ENCODE measurements at places on chromosomes 7 and 10.

DNA sequence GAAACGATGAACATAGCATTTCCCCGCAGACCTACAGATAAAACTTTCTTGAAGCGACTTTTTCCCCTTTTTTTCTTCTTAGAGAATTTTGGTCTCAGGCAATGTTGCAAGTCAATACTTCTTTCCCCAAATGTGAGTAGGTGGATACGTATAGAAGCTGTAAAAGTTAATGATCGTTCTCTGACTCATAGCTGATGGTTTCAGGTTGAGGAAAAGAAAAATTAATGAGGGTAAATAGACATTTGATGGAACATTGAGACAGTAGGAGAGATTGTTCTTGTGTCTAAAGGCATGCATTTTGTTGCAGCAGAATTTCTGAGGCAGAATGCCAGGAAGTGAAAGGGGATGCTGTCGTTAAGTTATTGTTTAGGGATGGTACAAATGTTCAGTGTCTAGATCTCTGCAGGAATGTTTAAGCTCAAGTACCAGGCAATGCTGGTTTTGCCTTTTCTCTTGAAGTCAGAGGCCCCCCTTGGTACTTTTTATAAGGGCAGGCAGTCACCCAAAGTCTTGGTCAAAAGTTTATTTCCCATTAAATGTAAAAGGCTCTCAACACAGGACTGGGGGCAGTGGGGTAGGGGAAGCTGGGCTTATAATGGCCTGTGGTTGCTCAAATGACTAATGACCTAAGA is 9.3 kb downstream of the TCF7L2 start:
- DNase-seq, result no peak

GRCh38 chr7:148623586-148624282 is 33.2 kb downstream of the C7orf33 start:
- no peak for DNase-seq

- peak; percentile 40 for DNase-seq
Observed at GRCh38 chr10:86899670-86900276, 57.6 kb downstream of the MMRN2 start.

DNA sequence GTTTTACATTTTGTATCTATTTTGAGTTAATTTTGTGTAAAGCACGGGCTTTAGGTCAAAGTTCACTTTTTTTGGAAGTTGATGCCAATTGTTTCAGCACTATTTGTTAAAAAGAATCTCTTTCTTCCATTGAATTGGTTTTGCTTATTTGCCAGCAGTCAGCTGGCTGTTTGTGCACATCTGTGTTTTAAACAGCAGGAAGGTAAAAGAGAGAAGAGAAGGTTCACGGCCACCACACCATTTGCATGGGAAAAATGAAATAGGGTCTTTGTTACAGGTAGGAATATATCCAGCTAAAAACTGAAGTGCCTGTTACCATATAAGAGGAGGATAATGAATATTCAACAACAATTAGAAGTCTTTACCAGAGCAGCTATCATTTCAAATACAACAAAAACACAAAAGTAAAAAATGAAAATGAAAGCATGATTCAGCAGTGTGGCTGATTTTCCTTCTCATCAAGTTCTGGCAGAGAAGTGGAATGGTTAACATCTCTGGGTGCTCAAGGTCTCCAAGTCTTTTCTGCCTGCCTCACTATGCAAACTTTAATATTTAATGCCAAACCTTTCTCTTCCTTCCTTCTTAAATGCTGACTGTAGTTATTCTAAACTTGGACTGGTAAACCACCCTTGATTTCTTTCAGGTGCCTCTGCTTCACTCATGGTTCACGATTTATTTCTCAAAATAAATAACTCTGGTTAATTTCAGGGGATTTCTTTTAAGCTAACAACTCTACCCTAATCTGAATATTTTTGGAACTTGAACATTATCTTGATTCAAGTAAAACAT is 841.5 kb downstream of the GRM8 start:
- DNase-seq, result no peak

GRCh38 chr7:76346097-76346496 is 12.7 kb downstream of the YWHAG start:
- DNase-seq, result no peak

- DNase-seq, result no peak
Observed at GRCh38 chr7:93890041-93890463, 501 bp downstream of the TFPI2 start.

DNA sequence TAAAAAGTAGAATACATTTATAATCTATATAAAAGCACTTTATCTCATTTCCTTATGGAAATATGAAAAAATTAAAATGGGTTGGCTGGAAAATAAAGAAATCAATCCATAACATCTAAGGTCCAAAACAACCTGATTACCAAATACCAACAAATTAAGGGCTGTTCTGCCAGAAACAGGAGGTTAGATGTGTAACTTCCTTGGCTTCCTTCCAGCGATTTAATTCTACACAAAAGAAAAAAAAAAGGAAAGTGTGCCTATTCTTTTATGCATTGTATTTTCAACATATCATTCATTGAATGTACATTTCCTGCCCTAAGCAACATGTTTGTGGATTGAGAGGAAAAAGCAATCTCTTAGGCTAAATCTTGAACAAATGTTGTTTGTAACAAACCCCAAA is 36.2 kb upstream of the USP6NL start:
- DNase-seq, result no peak

DNA sequence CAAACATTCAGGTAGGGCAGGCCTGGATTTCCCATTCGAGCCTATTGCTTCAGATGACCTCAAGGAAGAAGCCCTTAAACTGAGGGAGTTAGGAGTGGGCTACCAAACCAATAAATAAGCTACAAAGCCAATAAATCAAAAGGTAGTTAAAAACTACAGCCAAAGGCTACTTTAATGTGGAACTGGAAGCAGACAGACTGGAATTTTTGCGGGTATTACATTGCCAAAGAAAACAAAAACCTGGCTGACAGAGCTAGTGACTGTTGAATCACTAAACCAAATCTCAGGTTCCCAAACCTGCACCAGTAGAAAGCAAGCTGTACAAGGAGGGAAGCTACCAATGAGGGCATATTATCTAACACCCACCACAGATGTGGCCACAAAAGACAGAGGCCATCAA is 315.6 kb downstream of the GRM8 start:
- no peak for DNase-seq

GRCh38 chr10:95254629-95255028 is 36.2 kb downstream of the PDLIM1 start:
- DNase-seq, result no peak

GRCh38 chr7:110944448-110944847 is 146.5 kb upstream of the LRRN3 start:
- DNase-seq, result no peak

- no peak for DNase-seq
Observed at GRCh38 chr7:138813945-138814344, 15.9 kb upstream of the ATP6V0A4 start.
